ENCODE measurements at places on chromosomes 1 and 21. TPM values are rescaled to one million over a fixed set of nuclear protein-coding genes. Genes with fewer than 3 reads are reported as not detected.
A peak's percentile ranks its signal among the peaks of the same experiment; 100 is the strongest.

DNA sequence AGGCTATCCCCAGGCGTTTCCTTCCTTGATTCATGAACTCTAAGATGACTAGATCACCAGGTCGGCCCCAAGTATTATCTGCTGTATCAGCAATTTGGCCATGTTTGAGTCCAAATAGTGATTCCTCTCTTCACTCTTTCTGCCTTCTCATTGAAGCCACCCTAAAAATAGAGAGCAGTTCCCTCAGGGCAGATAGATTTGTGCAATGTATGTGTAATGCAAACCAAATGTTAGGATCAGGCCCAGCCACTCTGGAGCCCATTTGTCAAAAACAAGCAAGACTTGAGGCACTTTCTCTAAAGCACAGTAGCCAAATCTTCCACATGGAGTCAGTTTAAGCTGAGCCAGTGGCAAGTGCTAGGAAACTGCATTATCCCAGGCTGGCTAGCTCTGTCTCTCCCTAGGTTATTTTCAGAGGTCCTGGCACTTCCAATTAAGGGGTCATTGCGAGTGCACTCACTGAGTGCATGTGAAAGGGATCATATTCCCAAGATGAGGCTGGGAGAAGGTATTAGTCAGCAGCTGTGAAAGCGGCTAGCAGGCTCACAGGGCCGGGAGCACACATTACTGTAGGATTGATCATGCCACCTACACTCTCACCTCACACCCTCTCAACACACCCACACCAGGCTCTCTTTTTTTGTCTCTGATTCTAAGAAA lies 97.9 kb upstream of the RAB3GAP2 start:
- DNase-seq: no peak

DNA sequence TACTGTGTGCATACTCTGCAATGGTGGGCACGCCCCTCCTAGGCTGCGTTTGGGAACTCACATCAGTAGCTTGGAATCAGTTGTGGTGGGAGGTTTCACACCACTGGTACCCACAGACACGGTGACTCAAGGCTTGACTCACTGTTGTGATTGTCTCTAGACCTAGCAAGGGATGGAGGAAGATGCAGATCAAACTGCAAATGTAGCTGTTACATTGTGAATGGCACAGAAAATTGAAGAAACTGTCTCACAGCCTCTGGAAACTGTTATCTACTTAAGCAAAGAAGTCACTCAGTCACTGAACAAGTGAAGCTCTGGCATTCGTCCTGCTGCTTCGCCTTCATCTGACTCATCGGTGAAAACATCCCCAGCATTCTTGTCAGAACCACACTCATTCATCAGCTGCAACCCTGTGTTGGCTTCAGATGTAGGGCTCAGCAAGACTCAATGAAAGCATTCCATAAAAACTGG lies 59.5 kb downstream of the POFUT2 start:
- DNase-seq: no peak

DNA sequence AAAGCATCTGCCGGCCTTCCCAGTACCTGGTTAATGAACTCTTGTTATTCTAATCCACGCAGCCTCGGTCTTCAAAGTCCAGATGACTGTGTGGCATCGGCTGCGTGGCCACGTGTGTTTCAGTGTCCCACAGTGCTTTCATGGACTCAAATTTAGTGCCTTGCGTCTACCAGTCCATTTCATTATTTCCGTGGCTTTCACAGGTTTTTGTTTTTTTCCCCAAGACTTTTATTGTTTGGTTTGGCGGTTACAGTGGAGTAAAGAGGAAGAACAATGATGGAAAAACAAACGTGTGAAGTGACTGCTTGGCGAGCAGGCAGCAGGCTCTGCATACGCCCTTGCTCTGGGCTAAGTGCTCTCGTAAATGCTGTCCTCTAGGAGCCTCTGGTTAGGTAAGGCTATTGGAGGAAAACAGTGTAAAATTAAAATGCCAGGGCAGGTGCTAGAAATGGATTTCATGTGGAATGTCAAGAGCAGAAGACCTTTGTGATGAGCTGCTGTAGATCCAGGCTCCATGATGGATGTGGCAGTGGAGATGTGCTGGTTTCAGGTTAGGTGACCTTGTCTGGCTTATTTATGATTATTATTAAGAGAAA lies 536.3 kb downstream of the KIF26B start:
- DNase-seq: no peak

DNA sequence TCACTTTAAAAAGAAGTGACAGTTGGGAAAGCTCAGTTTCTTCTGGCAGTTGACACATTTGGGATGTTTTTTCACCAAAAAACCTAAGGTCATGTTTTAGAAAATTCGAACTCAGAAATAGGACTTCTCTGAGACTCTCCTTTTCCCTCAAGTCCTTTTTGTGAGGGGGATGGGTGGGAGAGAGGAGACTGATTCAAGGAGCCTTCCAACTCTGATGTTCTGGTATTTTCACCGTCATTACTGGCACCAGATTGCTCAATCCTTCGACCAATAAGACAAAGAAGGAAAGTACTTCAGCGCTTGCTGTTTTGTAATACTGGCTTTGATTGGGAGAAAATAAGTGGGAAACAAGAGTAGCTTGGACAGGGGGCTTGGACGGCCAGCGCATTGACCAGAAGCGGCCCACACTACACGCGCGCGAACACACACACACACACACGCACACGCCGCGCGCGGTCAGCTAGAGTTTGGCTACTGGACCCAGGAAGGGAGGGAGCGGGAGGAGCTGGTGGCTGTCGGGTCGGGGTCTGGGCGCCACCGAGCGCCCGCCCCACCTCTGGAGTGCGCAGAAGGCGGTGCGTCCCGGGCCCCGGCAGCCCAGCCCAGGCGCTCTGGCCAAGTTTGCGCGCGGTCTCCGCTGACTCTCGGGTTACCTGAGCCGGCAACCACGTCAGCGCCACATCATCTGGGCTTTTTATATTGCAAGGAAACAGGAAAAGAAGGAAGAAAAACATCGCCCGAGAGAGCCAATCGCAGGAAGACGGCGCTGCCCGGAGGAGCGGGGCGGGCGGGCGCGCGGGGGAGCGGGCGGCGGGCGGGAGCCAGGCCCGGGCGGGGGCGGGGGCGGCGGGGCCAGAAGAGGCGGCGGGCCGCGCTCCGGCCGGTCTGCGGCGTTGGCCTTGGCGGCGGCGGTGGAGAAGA lies at the start of gene KCNK1:
Gene KCNK1 (plus strand): TSS at position 855 of the 921 bp plus-strand sequence. CDS start 66 bp downstream, at position 921.
- peak; percentile 74 for DNase-seq

Gene RGS16
- 14.1 TPM for total RNA-seq

GRCh38 chr1:187794561-187794960 lies 965.8 kb downstream of the PLA2G4A start:
- DNase-seq: no peak
